Fibroblast of the aortic adventitia (primary cell): ENCODE measurements at places on chromosomes 5 and 9.
A peak's percentile ranks its signal among the peaks of the same experiment; 100 is the strongest.

- peak; percentile 49 for DNase-seq
These were observed 141.8 kb upstream of the CD180 start for GRCh38 chr5:67338421-67338820.

GRCh38 chr5:67221487-67222242, 25.1 kb upstream of the CD180 start:
- DNase-seq = no peak

DNA sequence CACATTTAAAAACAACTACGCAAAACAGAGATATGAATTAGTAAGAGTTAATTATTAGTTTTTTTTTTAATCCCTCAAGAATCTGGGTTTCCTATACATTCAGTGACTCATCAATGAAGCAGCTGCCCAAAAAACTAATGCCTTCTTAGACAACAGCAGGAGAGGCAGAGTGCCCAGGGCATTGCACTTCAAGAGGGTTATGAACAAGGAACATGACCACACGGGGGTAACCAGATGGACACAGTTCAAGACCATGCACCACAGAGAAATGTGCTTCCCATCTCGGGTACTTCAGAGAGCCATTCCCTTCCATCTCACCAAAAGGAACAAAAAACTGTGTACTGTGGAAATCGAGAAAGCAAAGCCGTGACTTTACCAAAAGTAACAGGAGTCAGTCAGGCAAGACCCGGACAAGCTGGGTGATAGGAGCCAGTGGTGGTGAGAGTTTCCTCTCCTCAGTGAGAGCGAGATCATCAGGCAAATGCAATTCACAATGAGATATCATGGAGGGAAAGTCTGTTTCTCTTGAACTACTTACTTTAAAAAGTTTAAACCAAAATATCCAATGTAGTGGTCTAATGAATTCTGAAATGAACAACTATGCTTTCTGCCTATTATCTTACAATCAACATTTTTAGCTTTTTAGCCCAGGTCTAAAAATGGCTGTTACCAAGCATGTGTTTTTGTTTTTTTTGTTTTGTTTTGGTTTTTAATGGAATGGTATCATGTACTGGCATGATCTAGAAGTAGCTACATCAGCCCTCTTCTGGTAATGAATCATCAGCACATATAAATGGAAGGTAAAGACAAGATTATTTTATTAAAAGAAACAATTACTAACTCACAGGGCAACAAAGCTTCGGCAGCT, 192.1 kb downstream of the TSSK1B start:
- DNase-seq = no peak

- no peak for DNase-seq
These were observed 116.6 kb downstream of the SH3GL2 start for GRCh38 chr9:17695482-17695881.

DNA sequence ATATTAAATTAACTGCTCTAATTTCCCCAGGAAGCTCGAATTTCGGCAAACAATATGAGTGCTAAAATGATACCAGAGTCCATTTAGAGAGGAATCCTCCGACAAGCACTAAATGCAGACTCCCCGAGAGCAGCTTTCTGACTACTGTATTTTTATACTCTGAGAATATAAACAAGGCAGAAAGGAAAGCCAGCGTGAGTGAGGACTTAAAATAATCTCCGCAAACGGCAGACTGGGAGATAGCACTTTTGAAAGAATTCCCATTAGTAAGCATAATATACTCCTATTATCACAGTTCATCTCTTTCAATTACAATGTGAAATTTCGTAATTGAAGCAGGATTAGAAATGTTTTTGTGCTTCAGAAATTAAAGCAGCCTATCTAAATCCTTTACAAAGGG, 269.4 kb upstream of the PANK3 start:
- DNase-seq = no peak

GRCh38 chr5:147956842-147957223, 50.5 kb upstream of the C5orf46 start:
- DNase-seq = no peak

DNA sequence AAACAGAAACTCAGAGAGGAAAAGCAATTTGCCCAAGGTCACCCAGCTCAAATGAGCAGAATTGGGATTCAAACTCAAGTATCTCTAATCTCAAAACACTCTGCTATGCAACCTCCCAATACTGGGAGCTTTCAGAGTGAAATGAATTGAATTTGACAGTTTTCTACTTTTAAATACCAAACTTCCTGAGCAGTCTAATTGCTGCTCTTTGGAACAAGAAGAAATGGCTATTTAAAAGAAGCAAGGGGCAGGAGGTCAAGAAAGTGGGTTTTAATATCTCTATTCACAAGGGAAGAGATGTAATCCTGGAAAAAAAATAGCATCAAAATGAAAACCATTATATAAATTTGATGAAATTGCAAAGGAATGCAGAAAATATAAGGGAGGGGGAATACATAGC, 142.6 kb downstream of the INSYN2B start:
- no peak for DNase-seq

DNA sequence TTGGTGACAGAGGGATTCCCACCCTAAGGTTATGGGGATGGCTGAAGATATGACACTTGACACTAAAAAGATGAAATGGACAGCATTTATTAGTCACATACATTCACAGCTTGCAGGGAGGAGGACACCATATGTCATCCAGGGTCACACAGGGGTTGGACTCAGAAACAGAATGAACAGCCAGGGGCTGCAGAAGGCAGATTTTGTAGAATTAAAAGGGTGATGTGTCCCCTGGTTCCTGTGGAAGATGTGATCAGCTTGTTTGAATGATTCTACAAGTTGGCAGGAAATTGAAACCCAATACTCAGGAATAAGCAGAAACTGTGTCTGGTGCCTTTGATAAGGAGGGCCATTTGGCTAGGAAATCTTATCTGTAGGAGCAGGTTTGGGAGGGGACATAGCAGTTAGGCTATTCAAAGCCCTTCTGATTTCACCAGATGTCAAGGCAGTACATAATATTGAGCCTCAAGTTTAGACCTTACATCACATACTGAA, 102.3 kb upstream of the GRIN3A start:
- no peak for DNase-seq

- no peak for DNase-seq
These were observed 229.8 kb downstream of the FANCC start for GRCh38 chr9:95087659-95088242.

- DNase-seq = no peak
These were observed 388.3 kb downstream of the ANXA1 start for GRCh38 chr9:73539881-73540390.

DNA sequence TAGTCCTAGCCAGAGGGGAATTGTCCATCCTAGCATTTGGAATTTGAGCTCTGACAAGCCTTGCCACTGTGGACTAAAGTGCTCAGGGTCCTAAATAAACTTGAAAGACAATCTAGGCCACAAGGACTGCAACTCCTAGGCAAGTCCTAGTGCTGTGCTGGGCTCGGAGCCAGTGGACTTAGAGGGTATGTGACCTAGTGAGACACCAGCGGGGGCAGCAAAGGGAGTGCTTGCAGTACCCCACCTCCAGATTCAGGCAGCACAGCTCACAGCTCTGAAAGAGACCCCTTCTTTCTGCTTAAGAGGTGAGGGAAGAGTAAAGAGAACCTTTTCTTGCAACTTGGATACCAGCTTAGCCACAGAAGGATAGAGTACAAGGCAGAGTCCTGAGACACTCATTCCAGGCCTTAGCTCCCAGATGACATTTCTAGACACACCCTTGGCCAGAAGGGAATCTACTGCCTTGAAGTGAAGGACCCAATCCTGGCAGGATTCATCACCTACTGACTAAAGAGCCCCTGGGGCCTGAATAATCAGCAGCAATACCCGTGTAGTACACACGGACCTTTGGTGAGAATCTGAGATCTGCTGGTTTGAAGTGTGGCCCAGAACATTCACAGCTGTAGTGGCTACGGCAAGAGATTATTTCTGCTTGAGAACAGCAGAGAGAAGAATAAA, 164.6 kb downstream of the CCDC171 start:
- no peak for DNase-seq

GRCh38 chr5:161546470-161547301, at the start of gene GABRB2:
Gene GABRB2 (minus strand): TSS chr5:161546725. CDS start chr5:161546643, 82 bp downstream.
- peak; percentile 35 for DNase-seq

DNA sequence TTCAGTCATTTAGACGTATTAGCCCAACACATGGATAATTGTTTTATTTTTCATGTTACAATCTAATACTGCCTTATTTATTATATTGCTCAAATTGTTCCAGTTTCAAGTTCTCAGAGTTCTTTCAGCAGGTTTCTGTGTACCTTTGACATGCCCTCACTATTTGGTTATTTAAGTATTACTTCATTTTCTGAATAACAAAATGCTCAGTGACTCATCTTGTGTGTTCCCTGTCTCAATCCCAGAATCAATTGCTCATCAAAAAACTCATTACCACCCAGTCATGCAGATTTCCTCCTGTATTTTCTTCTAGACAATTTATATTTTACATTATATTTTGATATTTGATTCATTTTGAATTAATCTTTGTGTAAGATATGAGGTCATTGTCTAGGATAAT, 562.6 kb downstream of the ANXA1 start:
- DNase-seq = no peak

DNA sequence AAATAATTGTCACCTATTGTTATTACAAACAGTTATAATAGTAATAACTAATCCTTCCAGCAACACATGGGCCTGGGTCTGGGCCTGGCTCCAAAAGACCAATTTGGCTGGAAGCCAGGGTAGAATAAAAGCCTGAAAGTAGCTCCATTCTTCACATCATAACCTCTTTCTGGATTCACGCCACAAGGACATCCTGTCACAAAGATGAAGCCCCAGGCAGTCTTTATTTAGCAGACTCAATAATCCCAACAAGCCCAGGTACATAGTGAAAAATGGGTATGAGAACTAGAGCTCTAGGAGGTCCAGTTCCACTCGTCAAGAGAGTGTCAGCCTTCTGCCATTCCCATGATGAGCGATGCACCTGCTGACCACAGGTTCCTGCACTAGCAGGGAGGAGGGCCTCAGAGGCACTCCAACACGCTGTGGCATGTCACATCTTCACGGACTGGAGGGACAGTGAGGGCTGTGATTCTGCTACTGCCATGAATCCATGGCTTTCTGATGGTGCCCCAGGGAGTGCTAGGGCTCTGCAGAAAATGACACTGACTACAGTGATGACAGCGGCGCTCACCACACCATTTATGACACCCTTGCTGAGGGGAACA, 124.9 kb downstream of the SPOCK1 start:
- no peak for DNase-seq

- no peak for DNase-seq
These were observed 73.9 kb upstream of the ICE1 start for GRCh38 chr5:5348576-5348975.

GRCh38 chr5:9082996-9083395, 462.9 kb downstream of the SEMA5A start:
- peak; percentile 91 for DNase-seq

GRCh38 chr5:58458141-58458742, 1.6 kb downstream of the PLK2 start:
- peak; percentile 48 for DNase-seq

- no peak for DNase-seq
These were observed 237.0 kb downstream of the TENT4A start for GRCh38 chr5:6950250-6950649.

DNA sequence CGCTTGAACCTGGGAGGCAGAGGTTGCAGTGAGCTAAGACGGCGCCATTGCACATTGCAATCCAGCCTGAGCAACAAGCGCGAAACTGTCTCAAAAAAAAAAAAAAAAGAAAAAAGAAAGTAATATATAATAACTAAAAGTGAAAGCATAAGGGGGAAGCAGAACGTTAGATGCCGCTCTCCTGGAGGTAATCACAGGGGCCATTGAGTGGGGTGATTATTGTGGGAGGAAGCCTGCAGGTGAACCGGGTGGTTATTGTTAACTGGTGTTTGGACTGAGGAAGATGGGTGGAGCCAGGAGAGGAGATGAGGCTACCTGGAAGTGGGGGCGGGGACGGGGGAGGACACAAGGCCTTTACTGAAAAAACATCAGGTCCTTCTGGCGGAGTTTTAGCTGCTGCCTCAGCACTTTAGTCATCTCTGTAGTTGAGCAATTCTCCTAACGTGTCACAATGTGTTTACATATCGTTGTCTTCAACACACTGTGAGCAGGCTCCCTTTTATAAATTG, 5.3 kb upstream of the TJP2 start:
- DNase-seq = peak; percentile 43

- DNase-seq = peak; percentile 69
These were observed 271.9 kb downstream of the SLIT3 start for GRCh38 chr5:169029037-169029436.

GRCh38 chr9:114722081-114722621, 40.2 kb upstream of the TEX48 start:
- peak; percentile 36 for DNase-seq

DNA sequence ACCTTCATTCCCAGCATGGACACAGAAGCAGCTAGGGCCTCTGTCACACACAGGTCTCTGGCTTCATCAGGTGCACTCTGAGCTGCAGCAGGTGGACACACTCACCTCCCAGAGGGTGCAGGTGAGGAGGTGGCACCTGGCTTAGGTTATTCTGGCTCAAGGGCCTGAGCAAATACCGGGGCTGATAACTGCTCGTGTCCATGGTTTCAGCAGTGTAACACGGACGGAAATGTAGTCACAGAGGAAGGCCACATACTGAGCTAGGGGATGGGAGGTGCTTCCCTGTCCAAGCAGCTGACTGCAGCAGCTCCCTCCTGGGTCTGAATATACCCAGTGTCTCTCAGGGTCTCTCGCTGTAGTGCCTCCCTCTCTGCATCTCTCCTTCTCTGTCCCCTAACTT, 5.7 kb downstream of the PHF2 start:
- DNase-seq = no peak

GRCh38 chr5:74940782-74941353, 74.7 kb upstream of the FAM169A start:
- DNase-seq = no peak

- no peak for DNase-seq
These were observed 371.1 kb upstream of the ZNF608 start for GRCh38 chr5:125117566-125117965.

DNA sequence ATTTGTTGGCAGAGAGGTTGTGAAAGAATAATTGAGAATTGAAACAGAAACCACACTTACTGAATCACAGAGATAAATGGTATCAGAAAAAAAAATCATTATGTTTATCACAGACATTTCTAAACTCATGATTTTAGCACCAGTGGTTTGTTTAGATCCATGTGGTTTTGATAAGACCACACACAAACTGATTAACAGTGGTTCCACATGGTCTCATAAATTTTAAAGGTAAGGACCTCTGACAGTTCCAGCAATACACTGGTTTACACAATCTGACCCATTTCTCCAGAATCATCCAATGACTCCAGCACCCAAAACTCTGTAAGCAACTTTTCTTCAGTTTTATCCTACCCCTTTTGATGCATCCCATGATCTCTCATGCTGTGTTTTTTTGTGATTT, 261.2 kb downstream of the ANXA1 start:
- peak; percentile 0 for DNase-seq

- no peak for DNase-seq
These were observed 44.5 kb downstream of the ERGIC1 start for GRCh38 chr5:172878585-172878932.

- DNase-seq = no peak
These were observed 146.9 kb downstream of the AUH start for GRCh38 chr9:91214867-91215266.

GRCh38 chr9:10079284-10079964, 533.4 kb downstream of the PTPRD start:
- DNase-seq = no peak

- DNase-seq = no peak
These were observed 6.6 kb upstream of the AOPEP start for GRCh38 chr9:94719878-94720277.

GRCh38 chr5:67257500-67257899, 60.9 kb upstream of the CD180 start:
- DNase-seq = no peak

GRCh38 chr5:119179857-119180641, 109.2 kb downstream of the DMXL1 start:
- peak; percentile 2 for DNase-seq
